ENCODE measurements at places on chromosomes 1 and 21. TPM values are rescaled to one million over a fixed set of nuclear protein-coding genes. Genes with fewer than 3 reads are reported as not detected.

Gene CKS1B
- 1,025 TPM for polyA plus RNA-seq

Gene VSIG8
- not detected for polyA plus RNA-seq

Gene TLR5
- polyA plus RNA-seq, result 0.74 TPM

Gene NR5A2
- polyA plus RNA-seq, result 1.7 TPM

GRCh38 chr1:208581209-208581608 lies 337.0 kb upstream of the PLXNA2 start:
- H3K4me1 ChIP-seq, result no peaks in the 10 kb centered on the region
- H3K36me3 ChIP-seq, result no peaks in the 10 kb centered on the region
- H3K27me3 ChIP-seq, result no peaks in the 10 kb centered on the region
- no peak for DNase-seq
- no peak overlapping the region for H3K27ac ChIP-seq

GRCh38 chr1:234821840-234822239 lies 211.9 kb upstream of the IRF2BP2 start:
- H3K4me3 ChIP-seq, result no peak overlapping the region
- H3K27ac ChIP-seq, result no peak overlapping the region
- DNase-seq, result no peak
- no peaks in the 10 kb centered on the region for H3K4me1 ChIP-seq

GRCh38 chr1:235939480-235939775 lies 72.7 kb upstream of the LYST start:
- H3K4me3 ChIP-seq, result no peak overlapping the region
- no peaks in the 10 kb centered on the region for H3K4me1 ChIP-seq
- no peak overlapping the region for H3K27ac ChIP-seq
- no peaks in the 10 kb centered on the region for H3K36me3 ChIP-seq
- no peaks in the 10 kb centered on the region for H3K27me3 ChIP-seq

GRCh38 chr1:3714284-3714741 lies 37.9 kb upstream of the CCDC27 start:
- H3K4me1 ChIP-seq, result peaks cover 10% of the 10 kb centered on the region
- H3K27me3 ChIP-seq, result no peaks in the 10 kb centered on the region
- DNase-seq, result no peak
- H3K36me3 ChIP-seq, result no peaks in the 10 kb centered on the region

DNA sequence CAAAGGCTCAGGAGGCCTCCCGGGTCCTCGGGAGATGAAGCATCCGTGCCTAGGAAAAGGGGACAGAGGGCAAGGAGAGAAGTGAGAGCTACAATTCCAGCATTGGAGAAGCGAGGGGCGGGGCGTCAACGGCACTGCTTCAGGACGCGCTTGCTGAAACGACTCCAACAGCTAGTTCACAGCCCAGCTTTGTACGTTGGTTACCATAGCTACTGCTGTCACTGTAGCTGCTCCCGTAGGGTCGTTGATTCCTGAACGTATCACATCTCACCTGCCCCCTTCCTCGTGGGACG lies 63.1 kb downstream of the TOR1AIP2 start:
- peak overlapping the region; percentile 65 for H3K4me3 ChIP-seq
- H3K27ac ChIP-seq, result no peak overlapping the region
- no peaks in the 10 kb centered on the region for H3K27me3 ChIP-seq
- no peak for DNase-seq

Measured in H1 (cell line).